ENCODE measurements at places on chromosomes 12 and 14.

GRCh38 chr12:22254478-22254877 lies 80.0 kb downstream of the ST8SIA1 start:
- DNase-seq, result no peak

DNA sequence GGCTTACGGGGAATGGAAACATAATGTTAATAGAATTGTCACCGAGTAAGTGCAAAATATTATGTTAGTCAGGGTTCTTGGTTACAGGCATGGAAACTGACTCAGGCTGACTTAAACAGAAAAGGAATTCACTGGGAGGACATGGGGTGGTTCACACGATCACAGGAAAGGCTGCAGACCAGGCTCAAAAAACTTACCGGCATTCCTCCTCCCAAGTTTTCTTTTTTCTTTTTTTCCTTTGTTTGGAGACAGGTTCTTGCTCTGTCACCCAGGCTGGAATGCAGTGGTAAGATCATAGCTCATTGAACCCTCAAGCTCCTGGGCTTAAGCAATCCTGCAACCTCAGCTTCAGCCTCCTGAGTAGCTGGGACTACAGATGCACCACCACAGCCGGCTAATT lies 11.9 kb upstream of the UBE2N start:
- no peak for DNase-seq

DNA sequence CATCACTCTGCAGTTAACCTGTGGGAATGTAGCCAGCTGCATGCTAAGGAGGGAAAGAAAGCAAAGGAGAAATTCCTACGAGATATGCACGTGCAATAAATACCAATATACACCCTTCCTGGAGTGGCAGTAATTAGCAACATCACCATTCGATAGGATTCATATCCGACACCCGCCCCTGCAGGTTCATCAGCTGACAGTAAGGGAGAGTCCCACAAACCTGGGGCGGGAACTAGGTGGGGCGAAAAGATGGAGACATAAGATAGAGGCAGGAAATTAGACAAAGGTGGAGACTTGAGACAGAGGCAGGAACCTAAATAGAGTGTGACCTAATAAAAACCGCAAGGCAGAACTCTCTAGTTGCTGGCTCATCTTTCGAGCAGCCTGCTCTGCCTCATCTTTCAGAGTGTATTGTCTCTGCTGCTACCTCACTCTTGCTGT lies 51.6 kb downstream of the PLEKHG3 start:
- no peak for DNase-seq

- no peak for DNase-seq
Observed at GRCh38 chr14:94505641-94506040, 3.6 kb downstream of the SERPINA12 start.

DNA sequence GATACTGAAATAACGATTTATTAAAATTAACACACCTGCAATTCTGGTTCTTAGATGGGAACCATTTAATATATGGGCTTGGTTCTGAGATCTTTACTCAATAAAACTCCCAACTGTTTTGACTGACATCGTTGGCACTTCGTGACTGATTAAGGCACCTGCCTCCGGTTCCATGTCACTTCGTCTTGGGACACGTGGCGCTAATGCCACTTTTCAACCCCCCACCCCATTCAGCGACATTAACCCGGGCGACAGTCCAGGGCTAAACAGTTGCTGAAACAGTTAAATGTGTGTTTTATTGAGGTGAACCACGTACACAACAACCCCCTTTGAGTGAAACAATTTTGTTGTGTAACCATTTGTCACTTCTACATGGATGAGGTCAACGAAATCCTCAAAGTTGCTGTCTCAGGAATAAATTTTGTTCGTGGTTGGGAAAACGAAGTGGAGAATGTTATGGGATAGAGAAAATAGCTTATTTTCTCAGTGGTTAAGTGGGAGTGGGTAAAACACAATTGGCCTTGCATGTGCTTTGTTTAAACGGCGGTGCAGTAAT lies 9.9 kb upstream of the SLC38A2 start:
- DNase-seq, result no peak

GRCh38 chr12:67772267-67773169 lies 124.0 kb downstream of the DYRK2 start:
- no peak for DNase-seq

GRCh38 chr12:66539431-66539830 lies 139.4 kb downstream of the GRIP1 start:
- no peak for DNase-seq

- peak; percentile 78 for DNase-seq
Observed at GRCh38 chr12:75478116-75478794, 2.3 kb upstream of the GLIPR1 start.
